Daoy (cell line): ENCODE measurements at places on chromosomes 3 and 15. TPM values are rescaled to one million over a fixed set of nuclear protein-coding genes. Genes with fewer than 3 reads are reported as not detected.

DNA sequence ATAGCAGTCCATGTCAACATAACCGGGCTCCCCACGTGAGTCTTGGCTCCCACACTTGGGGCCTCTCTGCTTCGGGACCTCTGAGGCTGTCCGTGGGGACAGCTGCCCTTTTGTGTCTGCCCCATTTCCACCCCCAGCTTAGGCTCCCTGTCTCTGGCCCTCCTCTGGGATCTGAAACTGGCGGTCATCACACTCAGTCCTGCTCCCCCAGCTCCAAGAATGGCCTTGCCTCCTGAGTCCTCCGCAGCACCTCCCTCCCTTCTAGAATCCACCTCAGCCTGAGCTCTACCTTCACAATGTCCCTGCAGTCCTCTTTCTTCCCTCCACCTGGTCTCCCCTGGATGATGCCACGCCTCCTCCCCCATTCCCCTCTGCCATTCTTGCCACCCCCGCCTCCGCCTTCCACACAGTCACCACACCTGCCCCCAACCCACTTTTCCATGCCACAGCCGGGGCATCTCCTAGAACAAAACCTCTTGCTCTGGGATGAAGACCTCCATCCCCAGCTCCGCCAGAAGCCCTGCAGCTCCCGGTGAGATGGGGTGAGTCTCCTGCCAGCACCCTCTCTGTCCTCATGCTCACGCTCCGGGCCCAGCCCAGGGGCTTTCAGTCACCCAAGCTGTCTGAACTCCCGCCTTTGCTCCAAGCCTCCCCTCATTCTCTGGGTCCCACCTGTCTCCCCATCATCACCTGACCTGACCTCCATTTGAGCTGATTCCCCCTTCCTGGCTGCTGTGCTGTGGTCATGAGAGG is 7.0 kb upstream of the ZXDC start:
- DNase-seq: no peak

Gene AQR
- 21.5 and 23.1 TPM in 2 replicates for total RNA-seq

DNA sequence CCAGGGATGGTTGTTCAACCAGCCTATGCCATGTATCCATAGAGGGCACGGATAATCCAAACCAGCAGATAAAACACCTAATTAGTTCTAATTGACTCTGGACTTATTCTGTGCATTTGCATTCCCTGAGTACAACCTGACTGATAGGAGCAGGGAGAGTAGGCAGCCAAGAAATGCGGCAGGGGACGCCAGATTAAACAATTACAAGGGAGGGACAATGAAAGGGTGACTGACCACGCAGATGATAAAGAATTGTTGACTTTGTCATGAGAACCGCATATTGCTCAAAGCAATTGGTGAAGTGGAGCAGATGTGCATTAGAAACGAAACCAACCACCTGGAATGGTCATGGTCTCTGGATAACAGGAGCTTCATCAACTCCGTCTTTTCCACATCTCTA is 369.1 kb upstream of the FRG2C start:
- DNase-seq: no peak

DNA sequence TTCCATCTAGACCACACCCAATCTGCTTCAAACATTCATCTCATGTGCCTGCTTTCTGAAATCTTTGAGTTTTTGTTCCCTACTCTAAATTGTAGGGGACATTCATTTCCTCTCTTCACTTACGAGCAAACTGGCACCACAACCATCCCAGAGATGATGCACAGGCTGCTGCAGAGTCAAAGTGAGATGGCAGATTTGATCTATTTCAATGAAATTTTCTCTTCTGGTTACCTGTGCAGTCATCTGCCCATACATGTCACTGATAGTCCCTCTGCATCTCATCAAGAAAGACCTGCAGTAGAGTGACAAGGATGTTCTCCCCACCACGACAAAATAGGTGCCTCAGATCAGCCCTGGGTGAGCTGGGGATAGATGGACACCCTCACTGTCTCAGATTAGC is 118.2 kb upstream of the TNFAIP8L3 start:
- DNase-seq: no peak

- DNase-seq: no peak
Observed at GRCh38 chr3:31934866-31935265, 46.2 kb downstream of the OSBPL10 start.

GRCh38 chr3:188046561-188047211 is 107.3 kb upstream of the LPP start:
- DNase-seq: no peak

Gene MUC20
- total RNA-seq: not detected in 2 replicates

GRCh38 chr3:157027861-157028745 is 131.8 kb downstream of the CCNL1 start:
- DNase-seq: no peak

DNA sequence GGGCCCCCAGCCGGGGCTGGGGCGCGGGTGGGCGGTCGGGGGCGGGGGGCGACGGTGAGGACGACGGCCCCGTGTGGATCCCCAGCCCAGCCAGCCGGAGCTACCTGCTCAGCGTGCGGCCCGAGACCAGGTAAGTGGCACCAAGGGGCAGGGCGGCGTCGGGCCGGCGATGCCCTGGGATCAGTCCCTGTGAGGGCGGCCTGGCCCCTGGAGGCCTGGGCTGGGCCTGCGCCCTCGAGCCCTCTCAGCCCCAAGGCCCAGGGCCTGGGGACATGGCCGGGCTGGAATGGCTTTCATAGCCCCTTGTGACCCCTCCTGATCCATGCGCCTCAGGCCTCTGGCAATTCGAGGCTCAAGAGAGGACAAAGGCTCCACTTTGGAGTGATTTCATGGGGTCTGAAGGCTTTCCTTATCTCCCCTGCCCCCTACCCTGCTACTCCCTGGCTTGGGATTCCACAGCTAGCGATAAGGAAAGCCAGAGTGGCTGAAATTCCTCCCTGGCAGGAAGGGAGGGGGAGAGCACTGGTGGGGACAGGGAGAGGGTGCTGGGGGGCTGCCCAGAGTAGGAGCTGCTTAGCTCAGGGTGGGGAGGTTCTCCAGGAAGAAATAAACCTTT is 418 bp downstream of the ALPK3 start:
- no peak for DNase-seq

Gene CRABP1
- total RNA-seq: 0.23 and 2.2 TPM in 2 replicates

Gene PLSCR5
- not detected in 2 replicates for total RNA-seq

- DNase-seq: no peak
Observed at GRCh38 chr3:124570232-124570631, 160.0 kb upstream of the UMPS start.

Gene CFAP100
- not detected in 2 replicates for total RNA-seq

Gene FOXB1
- total RNA-seq: 0.06 TPM in 1 of 2 replicates, not detected in the other

DNA sequence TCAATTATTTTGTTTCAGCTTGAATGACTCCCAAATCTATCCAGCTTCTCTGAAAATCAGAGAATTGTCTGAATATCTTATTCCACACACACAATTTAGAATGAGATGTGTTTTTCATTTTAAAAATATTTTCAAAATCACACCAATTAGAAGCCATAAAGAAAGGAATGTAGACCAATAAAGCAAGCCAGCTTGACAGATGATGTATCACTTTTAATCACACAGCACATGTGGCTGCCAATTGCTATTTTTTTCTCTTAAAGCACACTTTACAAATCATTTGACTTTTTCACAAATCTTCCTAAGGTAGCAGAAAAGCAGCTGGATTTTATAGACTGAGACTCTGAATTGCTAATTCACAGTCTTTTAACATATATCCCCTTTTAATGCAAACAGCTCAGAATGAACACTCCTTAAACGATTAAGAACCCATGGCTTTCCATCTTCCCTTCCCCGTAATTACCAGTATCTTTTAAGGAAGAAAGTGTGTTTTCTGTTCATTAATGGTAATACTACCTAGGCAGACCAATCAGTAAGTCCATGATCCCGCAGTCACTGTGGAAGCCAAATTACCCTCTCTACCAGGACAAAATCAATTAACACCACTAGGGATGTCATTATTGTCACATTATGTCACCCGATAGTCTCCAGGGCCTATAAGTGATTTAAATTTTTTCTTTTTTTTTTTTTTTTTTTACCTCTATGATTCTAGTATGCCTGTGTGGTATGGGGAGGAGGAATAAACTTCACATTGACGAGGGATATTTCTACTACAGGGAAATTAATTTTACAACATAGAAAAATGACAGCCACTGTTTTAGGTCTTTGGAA is 250.0 kb upstream of the VEPH1 start:
- DNase-seq: no peak

Gene MST1R
- total RNA-seq: not detected in 2 replicates

Gene CCNL1
- total RNA-seq: 91.7 and 94.9 TPM in 2 replicates

DNA sequence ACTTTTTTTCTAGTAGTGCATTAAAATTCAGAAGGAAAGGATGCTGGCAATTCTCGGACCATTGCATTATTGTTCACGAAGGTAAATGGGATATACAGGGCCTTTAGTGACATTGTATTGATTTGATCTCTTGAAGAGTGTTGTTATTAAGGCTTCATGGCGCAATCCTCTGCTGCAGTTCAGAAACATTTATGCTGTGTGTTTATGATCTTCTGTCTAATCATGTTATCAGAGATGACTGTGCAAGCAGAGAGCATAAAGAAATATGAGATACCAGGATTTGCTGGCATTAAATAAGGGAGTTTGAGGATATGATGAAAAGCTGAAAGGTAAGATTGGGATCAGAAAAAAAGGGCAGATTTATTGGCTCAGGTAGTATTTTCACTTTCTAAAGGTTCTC is 180.6 kb downstream of the EPHA6 start:
- no peak for DNase-seq

GRCh38 chr15:63764124-63764803 is 69.5 kb downstream of the HERC1 start:
- no peak for DNase-seq

Gene KPNA4
- total RNA-seq: 31.2 and 33.3 TPM in 2 replicates

DNA sequence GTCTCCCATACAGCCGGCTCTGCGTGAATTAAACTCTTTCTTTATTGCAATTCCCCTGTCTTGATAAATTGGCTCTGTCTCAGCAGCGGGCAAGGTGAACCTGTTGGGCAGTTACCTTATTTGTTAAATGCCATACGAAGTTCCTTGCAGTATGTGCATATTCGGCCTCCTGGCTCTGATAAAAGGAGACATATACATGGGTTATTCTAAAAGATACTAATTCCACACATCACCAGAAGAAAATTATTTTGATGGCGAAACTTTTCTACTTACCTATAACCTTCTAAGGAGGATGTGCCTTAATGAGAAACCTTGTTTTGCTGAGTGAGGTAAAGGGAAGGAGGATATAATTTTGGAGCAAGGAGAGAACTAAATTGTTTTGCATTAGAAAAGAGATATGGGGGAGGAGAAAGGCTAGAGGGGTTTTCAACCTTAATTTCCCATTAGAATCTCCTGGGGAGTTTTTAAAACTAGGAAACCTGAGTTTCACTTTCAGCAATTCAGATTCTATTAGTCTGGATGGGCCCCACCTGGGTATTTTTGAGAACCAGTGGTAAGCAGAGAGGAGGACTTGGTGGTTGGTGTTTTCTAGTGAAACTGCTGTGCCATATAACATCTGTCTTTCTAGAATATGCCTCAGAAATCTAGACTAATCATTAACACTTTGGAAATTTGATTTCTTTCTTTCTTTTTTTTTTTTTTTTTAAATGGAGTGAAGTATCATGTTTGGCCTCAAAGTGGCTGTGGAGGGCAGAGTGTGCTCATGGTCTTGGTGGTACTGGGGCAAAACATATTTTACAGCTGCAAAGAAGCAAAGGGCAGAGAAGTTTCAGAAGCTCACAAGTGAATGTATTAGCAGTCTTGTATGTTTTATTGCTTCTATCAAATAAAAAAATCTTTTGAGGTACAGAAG is 23.0 kb downstream of the NANOGP8 start:
- no peak for DNase-seq

DNA sequence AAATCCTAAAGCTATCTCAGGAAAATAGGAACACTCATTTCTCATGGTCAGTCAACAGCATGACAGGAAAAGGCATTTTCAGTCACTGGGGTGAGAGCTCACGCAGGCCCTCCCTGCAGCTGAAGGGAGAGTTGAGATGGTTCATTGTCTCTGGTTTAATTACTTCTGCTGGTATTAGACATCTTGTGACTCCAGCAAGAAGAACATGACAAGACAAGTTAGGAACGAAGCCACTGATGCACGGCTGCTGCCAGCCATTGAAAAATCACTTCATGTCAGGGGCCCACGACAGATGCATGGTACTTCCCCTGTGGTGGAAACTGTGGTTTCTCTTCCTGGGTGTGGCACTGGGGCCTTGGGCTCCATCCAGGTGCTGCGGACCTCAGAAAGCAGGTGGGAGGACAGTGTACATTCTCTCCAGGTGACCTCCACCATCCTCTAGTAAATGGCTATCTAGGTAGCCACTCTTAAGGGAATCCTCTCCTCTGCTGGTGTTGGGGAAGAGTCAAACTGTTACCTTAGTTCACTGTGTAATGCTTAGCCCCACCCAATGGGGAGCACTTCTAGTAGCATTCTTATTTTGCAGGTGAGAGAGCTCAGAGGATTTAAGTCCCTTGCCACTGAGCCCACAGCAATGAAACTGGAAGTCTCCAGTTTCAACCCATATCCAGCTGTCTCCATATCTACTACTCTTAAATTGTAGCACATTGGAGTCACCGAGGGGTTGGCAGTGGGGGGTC is 274.2 kb downstream of the LRTM1 start:
- no peak for DNase-seq

GRCh38 chr15:41333026-41333562 is 413 bp downstream of the NUSAP1 start:
- no peak for DNase-seq

Gene SLC22A13
- 0.91 TPM in 1 of 2 replicates, not detected in the other for total RNA-seq

- no peak for DNase-seq
Observed at GRCh38 chr15:50463423-50464358, 39.5 kb downstream of the USP8 start.

DNA sequence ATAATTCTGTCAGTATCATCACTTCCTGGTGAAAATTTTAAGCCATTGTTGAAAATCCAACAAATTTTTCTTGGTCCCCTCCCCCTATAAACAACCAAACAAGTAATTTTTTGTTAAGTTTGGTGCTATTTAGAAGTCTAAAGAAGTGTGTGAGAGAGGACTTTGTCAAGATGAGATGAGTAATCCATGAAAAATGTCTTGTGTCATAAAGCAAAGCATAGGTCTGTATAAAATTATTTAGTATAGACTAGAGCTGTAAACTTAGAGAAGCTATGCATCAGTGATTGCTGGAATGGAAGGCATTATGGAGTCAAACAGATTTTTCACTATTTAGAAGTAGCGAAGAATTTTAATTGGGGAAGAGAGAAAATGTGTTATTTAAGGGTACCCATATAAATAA is 31.4 kb downstream of the MAPK6 start:
- no peak for DNase-seq

DNA sequence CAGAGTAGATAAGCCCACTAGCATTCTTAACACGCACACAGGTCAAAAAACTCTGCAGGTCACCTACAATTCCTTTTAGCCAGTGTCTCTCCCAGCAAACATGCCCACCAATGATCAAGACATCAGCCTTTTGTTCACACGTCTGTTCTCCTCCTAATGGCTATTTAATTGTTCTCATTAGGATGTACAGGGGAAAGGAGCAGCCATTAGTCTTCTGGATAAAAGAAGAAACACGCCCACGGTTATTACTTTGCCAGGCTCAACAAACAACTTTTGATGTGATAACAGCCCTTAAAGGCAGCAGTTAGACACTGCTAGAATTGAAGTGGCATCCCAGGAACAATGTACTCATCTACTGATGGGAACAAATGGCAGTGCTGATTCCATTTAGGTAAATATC is 108.8 kb downstream of the NTRK3 start:
- no peak for DNase-seq

- no peak for DNase-seq
Observed at GRCh38 chr3:69011096-69011730, 2.3 kb downstream of the EOGT start.
